ENCODE measurements at places on chromosomes 16 and 17.

- DNase-seq = no peak
Measured at GRCh38 chr17:66542129-66542966, 239.9 kb downstream of the PRKCA start.

- DNase-seq = no peak
Measured at GRCh38 chr16:12553191-12553590, 250.5 kb downstream of the CPPED1 start.

DNA sequence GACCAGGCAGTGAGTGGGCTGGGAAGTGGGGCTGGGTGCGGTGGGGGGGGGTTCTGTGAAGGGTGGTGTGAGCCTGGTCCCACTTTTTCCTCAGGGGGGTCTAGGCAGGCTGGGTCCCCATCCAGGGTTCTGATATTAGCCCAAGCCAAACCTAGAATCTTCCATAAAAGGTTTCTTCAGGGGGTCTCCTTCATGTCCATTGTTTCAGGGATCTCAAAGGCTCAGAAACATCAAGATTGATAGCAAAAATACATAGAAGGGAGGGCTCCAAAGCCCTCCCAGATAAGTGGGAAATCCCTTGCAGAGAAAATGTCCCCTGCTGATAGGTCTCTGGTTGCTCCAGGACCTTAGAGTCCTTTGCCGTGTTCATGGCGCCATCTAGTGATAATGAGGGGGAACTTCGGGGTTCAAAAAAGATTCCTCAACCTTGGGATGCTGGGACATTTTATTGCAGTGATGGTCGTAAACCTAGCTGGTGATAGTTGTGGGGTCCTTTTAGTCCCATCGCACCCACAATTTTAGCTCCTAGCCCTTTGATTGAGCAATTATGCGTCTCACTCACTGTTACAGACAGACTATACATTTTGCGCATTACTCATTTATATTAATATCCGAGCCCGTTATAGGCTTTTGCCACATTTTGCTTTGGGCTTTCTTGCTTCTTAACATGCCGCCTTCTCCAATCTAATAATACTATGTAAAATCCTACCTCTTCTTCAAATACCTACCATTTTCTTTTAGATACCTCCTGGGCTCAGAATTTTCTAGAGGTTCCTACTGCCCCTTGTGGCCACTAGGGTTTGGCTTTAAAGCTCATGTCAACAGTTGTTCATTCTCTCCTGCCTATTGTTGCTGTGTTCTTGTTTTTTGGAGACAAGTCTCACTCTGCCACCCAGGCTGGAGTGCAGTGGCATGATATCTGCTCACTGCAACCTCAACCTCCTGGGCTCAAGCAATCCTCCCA, 35.1 kb downstream of the IGF2BP1 start:
- DNase-seq = no peak

GRCh38 chr16:52496051-52496876, 50.7 kb downstream of the TOX3 start:
- DNase-seq = no peak

GRCh38 chr16:1082266-1082951, 9.9 kb downstream of the SSTR5 start:
- DNase-seq = no peak

DNA sequence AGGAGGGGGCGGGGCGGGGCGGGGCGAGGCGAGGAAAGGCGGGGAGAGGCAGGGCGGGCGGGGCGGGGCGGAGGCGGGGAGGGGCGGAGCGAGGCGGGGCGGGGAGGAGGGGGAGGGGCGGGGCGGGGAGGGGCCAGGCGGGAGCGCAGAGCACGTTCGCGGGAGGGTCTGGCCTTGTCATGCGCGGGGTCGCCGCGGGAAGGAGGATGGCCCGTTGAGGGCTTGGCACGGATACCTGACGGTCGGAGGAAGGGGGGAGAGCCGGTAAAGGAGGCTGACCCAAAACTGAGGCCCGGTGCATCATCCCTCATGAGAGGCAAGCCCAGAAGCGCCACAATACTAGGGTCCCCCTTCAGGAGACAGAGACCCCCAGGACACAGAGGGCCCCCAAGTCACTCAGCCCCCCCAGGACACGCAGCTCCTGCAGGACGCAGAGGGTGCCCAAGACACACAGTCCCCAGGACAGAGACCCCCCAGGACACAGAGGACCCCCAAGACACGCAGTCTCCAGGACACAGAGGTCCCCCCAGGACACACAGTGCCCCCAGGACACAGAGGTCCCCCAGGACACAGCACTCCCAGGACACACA, 593 bp upstream of the WDR45B start:
- DNase-seq = no peak

- no peak for DNase-seq
Measured at GRCh38 chr16:85395913-85396878, 216.9 kb upstream of the GSE1 start.

DNA sequence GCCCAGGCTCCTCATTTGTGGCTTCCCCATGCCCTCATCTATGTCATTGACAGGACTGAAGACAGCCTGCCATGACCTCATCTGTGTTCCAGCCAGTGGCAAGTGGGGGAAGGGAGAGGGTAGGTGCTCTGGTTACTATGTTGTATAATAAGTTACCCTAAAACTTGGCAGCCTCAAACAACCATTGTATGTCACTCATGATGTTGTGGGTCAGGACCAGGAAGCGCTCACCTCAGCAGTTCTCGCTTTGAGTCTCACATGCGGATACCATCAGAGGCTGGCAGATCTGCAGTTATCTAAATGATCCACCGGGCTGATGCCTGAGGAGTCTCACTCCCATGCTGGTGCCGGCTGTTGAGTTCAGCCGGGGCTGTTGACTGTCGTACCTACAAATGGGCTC, 89.0 kb upstream of the TMEM97 start:
- no peak for DNase-seq

- no peak for DNase-seq
Measured at GRCh38 chr17:14336418-14336817, 35.5 kb downstream of the HS3ST3B1 start.

GRCh38 chr17:67443931-67444595, 67.0 kb downstream of the PITPNC1 start:
- no peak for DNase-seq

DNA sequence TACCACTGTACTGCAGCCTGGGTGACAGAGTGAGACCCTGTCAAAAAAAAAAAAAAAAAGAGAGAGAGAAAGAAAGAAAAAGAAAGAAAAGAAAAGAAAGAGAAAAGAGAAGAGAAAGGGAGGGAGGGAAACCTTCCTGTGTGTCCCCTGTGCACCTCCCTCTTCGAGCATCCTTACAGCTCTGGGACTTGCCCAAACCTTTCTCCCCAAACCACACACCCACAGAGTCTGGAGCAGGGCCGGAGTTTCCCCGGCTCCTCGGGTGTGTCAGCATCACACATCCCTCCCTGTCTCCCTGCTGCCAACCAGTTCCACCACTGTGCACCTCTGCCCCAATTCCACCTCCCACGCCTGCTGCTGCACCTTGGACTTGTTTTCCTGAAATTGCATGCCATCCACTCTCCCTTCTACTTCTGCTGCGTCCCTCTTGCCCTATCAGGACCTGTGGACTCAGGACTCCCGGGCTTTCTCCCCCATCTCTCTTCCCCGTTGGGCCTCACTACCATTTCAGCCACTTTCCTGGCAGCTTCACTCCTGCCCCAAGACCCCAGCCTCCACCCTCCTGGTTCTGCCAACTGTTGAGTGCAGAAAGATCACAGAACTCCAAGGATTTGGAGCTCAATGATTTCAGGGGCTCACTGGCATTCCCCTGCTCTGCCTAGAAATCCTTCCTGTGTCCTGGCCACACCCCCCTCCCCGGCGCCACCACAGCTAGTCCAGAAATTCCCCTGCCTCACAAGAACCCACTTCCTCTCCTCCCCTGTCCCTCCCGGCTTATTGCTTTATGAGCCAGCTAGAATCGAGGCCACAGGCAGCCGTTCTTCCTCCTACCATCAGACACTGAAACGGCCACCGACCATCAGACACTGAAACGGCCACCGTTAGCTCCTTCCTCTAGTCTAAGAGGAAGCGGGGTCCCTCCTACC, 3.7 kb upstream of the CDK3 start:
- DNase-seq = no peak

GRCh38 chr17:39393736-39394135, 7.7 kb downstream of the FBXL20 start:
- DNase-seq = no peak

DNA sequence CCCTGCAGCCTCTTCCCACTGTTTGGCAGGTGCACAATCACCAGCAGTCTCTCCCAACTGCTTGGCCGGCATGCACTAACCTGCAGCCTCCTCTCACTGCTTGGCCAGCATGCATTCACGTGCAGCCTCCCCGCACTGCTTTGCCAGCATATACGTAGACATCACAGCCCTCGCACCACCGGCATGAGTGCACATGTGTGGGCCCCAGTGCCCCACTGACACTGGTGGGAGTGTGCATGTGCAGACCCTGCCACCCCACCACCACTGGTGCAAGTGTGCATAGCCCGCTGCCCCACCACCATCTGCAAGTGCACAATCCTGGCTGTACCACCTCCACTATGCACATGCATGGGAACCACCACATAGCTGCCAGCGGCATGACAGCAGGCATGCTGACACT, 127.5 kb upstream of the SOX9 start:
- no peak for DNase-seq

DNA sequence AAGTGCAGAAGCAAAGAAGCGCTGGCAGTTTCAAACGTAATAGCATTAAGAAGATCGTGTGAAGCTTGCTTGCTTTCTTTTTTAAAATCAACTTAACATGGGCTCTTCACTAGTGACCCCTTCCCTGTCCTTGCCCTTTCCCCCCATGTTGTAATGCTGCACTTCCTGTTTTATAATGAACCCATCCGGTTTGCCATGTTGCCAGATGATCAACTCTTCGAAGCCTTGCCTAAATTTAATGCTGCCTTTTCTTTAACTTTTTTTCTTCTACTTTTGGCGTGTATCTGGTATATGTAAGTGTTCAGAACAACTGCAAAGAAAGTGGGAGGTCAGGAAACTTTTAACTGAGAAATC, 17.4 kb upstream of the RAB11FIP4 start:
- DNase-seq = no peak

DNA sequence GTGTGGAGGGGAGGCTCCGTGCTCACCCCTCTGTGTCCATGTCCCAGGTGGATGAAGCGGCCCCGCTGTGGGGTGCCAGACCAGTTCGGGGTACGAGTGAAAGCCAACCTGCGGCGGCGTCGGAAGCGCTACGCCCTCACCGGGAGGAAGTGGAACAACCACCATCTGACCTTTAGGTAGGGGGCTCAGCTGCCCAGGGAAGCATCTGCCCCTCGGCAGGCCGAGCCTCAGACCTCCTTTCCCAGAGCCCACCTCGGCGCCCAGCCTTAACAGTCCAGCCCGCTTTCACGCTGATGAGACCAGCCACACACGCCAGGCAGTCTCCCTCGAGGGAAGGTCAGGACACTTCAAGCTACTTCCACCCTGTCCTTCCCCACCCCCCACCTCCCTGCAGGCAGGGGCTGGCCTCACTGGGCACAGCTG, 12.7 kb downstream of the MMP15 start:
- DNase-seq = no peak

DNA sequence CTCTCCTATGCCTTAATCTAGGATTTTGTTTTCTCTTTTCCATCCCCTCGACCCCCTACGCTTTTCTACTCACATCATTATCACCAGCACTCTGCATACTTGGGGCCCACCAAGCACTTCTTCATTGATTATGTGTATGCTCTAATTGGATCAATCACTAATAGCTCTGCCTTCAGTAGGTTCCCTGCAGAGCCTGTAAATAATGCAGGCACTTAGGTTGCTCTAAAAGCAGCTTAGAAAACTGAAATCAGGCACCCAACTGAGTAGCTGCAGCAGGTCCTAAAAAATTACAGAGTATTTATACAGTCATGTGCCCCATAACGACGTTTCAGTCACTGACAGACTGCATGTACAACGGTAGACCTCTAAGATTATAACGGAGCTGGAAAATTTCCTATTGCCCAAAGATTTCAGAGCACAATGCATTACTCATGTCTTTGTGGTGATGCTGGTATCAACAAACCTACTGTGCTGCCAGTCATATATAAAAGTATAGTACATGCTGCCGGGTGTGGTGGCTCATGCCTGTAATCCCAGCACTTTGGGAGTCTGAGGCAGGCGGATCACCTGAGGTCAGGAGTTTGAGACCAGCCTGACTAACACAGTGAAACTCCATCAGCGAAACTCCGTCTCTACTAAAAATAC, 280.4 kb downstream of the HS3ST3B1 start:
- DNase-seq = no peak

- no peak for DNase-seq
Measured at GRCh38 chr16:66859397-66860068, 15.3 kb downstream of the CA7 start.

GRCh38 chr16:52050418-52050817, 496.5 kb downstream of the TOX3 start:
- DNase-seq = no peak

GRCh38 chr16:29974291-29975133, 844 bp downstream of the TAOK2 start:
- no peak for DNase-seq
